ENCODE measurements at places on chromosomes 13 and 19. TPM values are rescaled to one million over a fixed set of nuclear protein-coding genes. Genes with fewer than 3 reads are reported as not detected.
A peak's percentile ranks its signal among the peaks of the same experiment; 100 is the strongest.

Gene FCGBP
- total RNA-seq, result 5.8 TPM

Gene PLK5
- 0.36 TPM for total RNA-seq

GRCh38 chr19:14871619-14872230, 14.2 kb downstream of the OR7A17 start:
- peak; percentile 17 for DNase-seq

- DNase-seq, result no peak
Measured at GRCh38 chr13:101529422-101529821, 76.9 kb downstream of the ITGBL1 start.

DNA sequence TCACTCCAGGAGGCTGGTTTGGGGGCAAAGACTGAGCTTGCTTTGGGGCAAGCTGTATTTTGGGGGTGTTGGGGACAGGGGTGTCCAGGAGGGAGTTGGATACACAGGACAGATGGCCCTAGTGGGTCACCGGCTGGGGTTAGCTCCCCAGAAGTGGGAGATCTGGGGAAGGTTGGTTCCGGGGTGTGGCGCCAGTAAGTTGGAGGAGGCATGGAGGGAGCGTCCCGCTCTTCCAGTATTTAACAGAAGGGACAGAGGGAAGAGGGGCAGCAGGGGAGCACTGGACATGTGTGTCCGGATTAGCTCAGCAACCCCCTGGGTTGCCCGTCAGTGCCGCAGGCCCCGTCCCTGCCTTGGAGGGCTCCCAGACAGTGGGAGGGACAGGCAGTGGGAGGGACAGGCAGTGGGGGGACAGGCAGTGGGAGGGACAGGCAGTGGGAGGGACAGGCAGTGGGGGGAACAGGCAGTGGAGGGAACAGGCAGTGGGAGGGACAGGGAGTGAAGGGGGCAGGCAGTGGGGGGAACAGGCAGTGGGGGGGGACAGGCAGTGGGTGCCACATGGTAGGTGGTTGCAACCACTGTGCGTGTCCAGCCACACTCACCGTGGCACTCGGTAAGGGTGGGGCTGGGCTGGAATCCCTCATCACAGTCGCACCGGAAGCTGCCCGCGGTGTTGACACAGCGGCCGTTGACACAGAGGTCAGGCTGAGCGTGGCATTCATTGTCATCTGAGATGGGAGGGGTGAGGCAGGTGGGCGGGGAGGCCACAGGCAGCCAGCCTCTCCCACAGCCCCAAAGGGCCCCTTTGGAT, 33.2 kb downstream of the CCL25 start:
- no peak for DNase-seq

Measured in cerebellum (tissue), 4 donors.